ENCODE measurements at places on chromosomes 6 and 20.

GRCh38 chr6:157655139-157655538 is 167.9 kb upstream of the SNX9 start:
- no peak for DNase-seq

GRCh38 chr6:94323853-94324252 is 904.5 kb upstream of the EPHA7 start:
- no peak for DNase-seq

- DNase-seq = no peak
Observed at GRCh38 chr6:113669606-113670005, 187.5 kb upstream of the MARCKS start.

DNA sequence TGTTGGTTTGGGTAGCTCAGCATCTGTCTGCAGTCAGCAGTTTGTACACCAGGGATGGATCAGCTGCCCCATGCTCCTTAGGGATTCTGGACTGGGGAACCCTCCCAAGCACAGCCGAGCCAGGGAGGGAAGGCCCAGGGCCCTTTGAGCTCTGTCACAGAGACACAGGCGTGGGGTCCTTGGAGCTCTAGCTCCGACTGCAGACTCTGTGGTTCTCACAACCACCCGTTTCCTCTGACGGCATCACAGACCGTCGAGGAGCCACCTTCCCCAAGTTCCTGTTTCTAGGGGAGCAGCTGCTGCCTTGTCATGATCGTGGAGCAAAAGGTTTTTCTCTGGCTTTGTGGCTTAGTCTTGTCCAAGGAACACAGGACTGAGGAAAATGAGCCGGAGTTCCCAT is at the start of gene SLA2:
Gene SLA2 (minus strand): TSS at position 199 of the 400 bp plus-strand sequence. CDS start 4,861 bp downstream, outside the sequence.
- peak; percentile 69 for DNase-seq

DNA sequence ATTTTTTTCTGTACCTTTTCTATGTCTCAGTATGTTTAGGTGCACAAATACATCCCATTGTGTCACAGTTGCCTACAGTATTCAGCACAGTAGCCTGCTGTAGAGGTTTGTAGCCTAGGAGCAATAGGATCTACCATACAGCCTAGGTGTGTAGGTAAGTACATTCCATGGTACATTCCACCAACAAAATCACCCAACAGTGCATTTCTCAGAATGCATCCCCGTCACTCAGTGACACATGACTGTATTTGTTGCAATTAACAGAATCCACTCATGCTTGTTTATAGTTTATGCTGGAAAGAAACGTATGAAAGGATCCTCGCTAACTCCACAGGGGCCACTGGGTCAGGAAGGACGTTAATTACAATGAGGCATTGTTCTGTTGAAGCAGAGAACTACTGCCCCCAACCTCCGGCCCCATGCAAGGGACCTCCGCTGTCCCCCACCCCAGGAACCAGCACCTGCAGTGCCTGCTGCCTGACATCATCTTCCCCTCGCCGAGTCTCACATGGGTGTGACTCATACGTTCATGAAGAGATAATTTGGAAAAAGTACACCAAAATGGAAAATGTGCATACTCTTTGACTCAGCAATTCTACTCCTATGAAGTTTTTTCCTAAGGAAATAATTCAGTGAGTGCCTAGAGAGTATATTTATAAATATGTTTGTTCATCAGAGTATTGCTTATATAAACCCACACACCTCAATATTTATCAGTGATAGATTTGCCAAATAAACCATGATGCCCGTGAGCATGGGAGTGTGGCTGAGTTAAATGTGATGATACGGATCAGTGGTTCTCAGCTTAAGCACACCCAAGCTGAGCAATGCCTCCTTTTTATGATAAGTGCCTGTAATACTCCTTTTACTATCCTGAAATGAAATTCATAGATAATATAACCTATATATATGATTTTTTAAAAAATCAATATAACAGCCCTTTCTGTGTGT is 156.4 kb upstream of the ECI2 start:
- DNase-seq = no peak

GRCh38 chr6:144601221-144601620 is 316.1 kb downstream of the UTRN start:
- no peak for DNase-seq

DNA sequence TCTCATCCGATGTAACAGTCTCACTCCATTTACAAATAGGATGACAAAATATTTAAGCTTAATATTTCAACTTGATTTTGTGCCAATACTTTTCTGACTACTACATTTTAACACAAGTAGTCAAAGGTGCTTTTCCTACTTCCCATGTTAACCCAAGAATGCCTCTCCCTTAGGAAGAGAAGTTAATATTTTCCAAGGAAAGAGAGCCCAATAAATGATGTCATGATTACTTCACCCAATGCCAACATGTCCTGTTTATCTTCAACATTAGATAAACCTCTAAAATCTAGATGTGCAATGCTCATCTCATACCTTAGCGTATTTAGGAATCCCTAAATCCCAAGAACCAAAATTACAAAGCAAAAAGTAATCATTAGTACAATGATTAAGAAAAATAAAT is 156.7 kb upstream of the TENT5A start:
- DNase-seq = no peak

GRCh38 chr20:62935968-62936585 is 1.9 kb upstream of the GID8 start:
- no peak for DNase-seq

GRCh38 chr6:137341681-137342195 is 122.6 kb upstream of the IFNGR1 start:
- DNase-seq = peak; percentile 49

DNA sequence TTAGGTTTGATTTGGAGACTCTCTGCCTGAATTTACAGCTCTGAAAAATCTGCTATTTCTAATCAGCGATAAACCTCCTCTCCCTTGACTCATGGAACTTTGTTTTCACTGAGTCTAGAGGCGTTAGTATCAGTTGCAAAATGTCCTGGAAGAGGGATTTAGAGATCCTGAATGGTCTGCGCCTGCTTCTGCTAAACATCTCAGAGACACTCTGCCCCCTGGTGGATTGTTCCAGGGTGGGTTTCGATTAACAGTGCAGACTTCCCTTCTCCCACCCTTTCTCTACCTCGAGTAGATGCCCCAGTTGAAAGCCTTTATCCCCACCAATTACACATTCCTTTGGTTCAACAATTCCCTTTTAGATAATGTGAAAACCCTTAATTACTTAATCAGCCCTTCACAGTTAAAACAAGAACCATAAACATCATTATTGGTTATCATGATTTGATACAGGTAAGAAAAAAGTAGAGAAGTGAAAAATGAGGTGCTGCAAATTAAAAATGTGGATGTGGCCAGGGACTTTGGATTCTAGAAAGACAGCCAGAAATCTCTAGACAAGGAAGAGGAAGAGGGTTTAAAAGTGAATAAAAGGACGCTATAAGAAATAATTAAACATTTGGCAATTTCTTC is 5.5 kb downstream of the HTR1B start:
- DNase-seq = peak; percentile 21

DNA sequence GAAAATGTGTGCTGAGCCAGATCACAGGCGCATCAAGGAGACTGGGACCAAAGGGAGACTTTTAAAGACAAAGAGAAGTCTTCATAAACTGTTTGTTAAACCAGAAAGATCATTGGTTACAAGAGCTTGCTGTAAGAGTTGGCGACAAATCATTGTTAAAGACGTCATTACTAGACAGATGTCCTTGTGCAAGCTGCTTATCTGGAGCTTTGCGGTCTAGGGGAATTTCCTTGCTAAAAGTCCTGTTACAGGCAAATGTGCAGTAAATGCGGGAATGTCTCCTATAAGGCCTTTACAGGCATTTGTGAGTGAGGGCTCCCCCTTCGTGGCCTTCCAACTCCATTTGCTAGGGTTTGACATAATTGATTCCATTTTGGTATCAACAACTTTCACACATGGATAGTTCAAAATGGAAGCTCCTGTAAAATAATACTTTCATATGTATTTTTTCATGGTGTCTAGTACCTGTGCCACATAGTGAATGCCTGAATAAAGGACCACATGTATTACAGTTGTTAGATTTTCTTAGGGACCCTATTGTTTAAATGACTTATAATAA is 362.4 kb downstream of the UTRN start:
- no peak for DNase-seq

- DNase-seq = no peak
Observed at GRCh38 chr6:74764486-74764885, 441.4 kb downstream of the COL12A1 start.

DNA sequence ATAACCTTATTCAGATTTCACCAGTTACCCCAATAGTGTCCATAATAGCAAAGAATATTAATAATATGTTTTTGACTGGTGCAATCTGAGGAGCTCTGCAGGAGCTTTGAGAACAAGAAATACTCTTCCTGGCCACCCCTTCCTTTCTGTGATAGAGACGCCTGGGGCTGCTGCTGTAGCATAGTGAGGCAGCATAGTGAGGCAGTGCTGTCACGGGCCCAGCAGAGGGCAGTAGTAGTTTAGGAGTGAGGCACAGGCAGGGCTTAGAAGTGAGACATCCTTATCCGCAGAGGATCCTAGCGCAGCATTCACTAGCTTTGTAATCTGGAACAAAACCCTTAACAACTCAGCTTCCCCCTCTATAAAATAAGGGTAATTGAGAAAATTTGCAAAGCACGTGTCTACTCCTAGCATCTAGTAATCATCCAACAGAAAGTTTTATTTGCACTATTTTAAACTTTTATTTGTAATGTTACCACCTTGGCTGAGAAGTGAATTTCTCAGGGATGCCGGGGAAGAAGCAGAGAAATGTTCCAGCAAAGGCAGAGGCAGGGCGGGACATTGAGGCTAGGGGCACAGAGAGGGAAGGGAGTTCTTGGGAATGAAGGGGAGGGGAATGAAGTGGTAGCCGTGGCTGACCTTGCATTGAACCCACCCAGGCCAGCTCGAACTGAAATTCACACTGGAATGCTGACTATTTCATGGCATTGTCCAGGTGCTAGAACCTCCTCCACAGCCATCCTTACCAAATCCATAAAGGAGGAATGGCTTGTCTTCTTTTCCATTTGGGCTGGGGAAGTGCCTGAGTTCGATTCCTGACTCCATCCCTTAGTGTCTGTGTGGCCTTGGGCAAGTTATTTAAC is 78.8 kb downstream of the CDS2 start:
- DNase-seq = peak; percentile 69

DNA sequence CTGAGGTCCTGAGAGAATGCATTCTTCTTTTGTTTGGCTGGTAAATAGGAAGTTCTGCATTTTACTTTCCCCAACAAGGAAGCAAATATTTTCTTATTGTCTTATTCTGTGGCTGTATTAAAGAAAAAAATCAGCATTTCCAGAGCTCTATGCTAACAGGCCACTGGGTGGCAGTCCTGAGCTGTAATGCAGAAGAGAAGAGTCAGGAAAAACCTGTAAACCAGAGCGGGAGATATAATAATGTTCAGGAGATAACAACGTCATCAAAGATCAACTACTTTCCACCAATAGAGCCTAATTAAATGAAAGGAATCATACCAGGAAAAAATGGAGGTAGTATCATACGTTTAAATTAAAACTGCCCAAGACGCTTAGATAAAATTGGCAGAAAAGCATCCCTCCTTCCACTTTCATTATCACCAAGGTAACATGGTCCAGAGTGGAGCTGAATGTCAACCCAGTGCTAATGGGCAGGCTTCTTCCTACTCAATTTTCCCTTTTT is 55.6 kb upstream of the CARMIL1 start:
- peak; percentile 65 for DNase-seq

All from activated naive CD4-positive, alpha-beta T cell treated with Interleukin-2 at 50 U/mL for 16 hours (primary cell).